ENCODE measurements at places on chromosomes 2 and 18.

- DNase-seq, result no peak
Measured at GRCh38 chr18:58525928-58526424, 102.9 kb downstream of the ALPK2 start.

GRCh38 chr2:223442847-223443246, 159.3 kb downstream of the SCG2 start:
- no peak for DNase-seq

- DNase-seq, result no peak
Measured at GRCh38 chr2:235773188-235773928, 279.5 kb downstream of the AGAP1 start.

GRCh38 chr18:61771861-61772260, 120.9 kb downstream of the RNF152 start:
- no peak for DNase-seq

DNA sequence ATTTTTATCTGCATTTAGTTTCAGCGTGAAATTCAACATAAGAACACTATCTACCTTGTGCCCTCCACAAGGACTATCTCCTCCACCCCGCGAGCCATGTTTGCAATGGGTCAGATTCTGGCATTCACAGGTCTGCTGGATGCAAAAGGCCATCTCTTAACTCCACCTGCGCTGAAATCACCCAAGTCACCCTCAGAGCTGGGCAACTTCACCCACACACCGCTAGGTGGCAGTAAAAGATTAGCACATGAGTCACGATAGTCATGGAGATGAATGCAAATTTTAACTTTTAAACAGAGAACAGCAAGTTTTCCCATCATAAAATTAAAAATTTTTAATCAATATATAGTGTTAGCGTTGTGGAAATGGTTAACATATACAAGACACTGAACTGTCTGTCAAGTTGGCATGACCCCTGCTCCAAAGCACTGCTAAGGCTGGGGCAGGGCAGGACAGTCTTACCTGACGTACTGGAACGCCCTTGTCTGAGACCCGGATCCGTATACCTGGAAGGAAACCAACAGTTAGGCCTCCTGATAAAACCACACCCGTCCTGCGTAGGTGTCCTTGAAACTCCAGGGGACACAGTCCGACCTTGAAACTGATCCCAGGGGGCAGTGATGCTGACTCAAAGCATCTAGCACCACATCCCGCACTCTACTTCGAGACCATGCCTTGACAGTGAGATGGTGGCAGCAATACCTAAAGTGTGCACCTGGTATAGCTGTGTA, 89.6 kb downstream of the UXS1 start:
- DNase-seq, result peak; percentile 34

DNA sequence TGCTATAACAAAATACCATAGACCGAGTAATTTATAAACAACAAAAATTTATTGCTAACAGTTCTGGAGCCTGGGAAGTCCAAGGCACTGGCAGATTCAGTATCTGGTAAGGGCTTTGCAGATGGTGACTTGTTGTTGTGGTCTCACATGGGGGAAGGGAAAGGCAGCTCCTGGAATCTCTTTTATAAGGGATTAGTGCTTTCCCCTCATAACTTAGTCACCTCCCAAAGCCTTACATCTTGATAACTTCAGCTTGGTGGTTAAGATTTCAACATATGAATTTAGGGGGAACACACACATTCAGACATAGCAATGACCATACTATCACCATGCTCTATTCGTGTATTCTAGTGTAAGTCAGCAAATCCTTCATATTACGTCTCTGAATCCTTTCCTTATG, 447.6 kb upstream of the TCF4 start:
- no peak for DNase-seq

DNA sequence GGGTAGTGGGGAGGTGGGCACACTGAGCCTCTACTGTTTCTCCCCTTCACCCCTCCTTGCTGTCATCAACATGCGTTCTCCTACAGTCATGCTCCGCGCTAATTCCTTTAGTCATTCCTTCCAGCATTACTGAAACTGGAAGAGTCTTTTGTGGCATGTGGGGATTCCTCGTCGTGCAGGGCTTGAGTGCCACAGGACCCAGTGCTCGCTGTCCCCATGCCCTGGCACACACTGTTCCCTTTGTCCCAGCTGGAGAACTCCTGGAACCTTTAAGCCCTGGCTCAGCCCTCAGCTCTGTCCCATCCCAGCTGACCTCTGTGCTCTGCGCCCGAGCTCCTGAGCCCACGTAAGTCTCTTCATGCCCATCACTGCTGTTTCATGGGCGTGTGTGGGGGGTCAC, 42.1 kb downstream of the ODC1 start:
- no peak for DNase-seq

DNA sequence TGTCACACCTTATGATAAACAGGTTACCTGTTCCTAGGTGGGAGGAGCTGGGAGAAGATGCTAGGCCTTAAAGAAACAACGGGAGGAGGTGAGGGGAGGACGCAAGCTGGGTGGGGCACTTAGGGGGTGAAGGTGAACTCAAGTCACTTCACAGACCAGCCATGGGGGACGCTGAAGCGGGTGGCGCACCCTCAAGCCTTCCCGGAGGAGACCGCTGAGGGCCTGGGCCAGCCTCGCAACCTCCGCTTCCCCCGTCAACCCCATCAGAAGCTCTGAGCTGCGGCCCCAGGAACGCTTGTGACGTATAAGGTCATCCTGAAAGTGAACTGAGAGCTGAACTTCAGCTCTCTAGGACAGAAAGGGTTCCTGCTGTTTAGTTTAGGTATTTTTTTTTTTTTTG, 133.5 kb downstream of the MBP start:
- DNase-seq, result no peak
